Transverse colon (tissue), 4 donors: ENCODE measurements at places on chromosomes 7 and 10. TPM values are rescaled to one million over a fixed set of nuclear protein-coding genes. Genes with fewer than 3 reads are reported as not detected.

Gene POU6F2
- total RNA-seq: not detected

Gene C10orf53
- total RNA-seq: not detected

Gene PDLIM1
- total RNA-seq: 238 TPM

Gene ELOVL3
- total RNA-seq: not detected

Gene HOXA5
- 89.8 TPM for total RNA-seq

Gene PDZD7
- 2.0 TPM for total RNA-seq

Gene DDC
- total RNA-seq: 16.1 TPM

Gene BTBD16
- not detected for total RNA-seq

Gene KAZALD1
- total RNA-seq: 3.8 TPM

Gene SEMA3E
- 0.95 TPM for total RNA-seq

Gene CLCN1
- not detected for total RNA-seq

Gene ITPRID1
- total RNA-seq: 6.3 TPM

Gene MMD2
- not detected for total RNA-seq

Gene ITGB8
- total RNA-seq: 3.0 TPM

Gene GSTO2
- total RNA-seq: 9.5 TPM

Gene CPA5
- total RNA-seq: not detected

Gene TAF5
- 4.9 TPM for total RNA-seq

Gene UPK3B
- total RNA-seq: 4.9 TPM

Gene SHH
- 1.1 TPM for total RNA-seq

Gene FEZF1
- total RNA-seq: not detected

Gene CPVL
- 9.7 TPM for total RNA-seq
